ENCODE measurements at places on chromosomes 7 and 10.
A peak's percentile ranks its signal among the peaks of the same experiment; 100 is the strongest.

DNA sequence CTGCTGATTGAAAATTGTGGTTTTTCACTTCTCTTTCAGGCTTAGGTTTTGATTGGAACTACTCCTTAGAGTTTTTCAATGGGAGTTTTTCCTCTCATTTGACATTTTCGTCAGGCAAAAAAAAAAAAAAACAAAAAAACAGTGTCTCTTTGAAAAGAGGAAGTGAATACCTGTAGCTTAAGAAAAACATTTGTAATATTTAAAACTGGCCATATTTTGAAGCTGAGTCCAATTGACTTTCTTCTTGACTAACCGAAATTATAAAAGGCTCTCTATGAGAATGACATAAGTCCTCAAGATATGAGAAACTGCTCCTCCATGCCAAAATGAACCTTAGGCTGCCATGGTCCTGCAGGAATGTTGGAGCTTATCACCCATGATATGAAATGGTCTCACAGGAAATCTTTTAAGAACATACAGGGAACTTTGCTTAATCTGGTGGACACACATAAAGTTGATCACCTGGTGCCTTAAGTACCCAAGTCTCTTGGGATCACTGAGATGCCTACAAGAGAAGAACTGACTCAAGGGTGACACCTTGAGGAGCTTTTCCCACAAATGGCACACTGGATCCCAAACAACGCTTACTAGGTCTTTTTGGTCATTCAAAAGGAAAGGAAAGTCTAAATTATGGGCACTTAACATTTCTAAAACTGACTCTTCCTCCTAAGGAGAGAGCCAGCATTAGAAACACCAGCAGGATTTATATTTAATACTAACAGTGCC lies 263.4 kb downstream of the CDC14C start:
- DNase-seq: peak; percentile 9

- no peak for DNase-seq
Observed at GRCh38 chr7:143393267-143394041, 12.3 kb downstream of the ZYX start.

DNA sequence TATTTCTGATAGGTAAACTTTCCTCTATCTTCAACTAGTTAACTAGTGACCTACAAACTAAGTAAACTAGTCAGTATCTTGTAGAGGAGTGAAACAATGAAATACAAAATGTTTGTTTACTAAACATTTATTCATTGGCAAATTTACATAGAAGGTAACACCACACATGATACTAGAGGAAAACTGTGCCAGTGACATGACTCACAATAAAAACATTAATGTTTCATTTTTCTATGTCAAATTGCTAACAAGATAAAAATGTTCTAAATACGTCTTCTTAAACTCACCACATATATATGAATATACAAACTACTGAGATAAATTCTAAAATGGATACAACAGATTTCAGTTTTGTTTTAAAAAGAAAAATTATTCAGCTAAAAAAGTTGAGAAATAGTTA lies 471.3 kb downstream of the PARD3 start:
- DNase-seq: no peak

GRCh38 chr7:131829947-131830558 lies 273.6 kb upstream of the PODXL start:
- DNase-seq: no peak

DNA sequence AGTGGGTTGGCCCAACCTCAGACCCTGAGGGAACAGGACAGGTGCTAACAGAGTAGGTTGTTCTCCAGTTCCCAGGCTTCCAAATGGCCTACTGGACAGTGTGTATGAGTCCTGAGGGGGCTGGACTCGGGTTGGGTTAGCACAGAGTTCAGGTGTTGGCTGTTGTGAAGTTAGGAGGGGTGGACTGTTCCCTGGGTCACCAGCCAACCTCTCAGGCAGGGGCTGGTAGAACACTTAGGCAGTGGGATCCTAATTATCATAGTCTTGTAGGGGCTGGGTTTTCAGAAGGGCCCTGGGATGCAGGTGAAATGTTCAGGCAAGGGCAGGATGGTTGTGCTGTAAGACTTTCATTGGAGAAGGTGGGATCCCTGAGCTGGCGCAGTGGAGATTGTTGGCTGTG lies 293.0 kb downstream of the ZWINT start:
- no peak for DNase-seq

- no peak for DNase-seq
Observed at GRCh38 chr10:60735244-60735643, 43.0 kb upstream of the CDK1 start.

DNA sequence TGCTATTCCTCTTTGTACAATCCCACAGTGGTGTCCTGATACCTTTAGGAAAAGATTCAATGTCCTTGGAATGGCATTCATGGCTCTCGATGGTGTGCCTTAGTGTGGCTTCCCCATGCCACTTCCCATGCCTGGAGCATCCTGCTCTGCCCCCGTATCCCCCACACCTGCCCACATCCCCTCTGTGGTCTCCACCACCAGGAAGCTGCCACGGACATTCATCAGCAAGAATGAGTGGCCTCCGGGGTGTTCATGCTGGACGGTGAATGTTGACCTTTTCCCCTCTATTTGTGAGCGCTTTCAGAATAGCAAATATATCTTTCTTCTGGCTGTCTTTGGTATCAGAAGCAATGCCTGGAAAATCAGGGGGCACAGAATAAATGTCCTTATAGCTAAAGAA lies 262.0 kb upstream of the NRP1 start:
- no peak for DNase-seq

- no peak for DNase-seq
Observed at GRCh38 chr7:34042406-34042805, 137.1 kb downstream of the BMPER start.

GRCh38 chr10:72292223-72292691 lies 18.5 kb downstream of the DDIT4 start:
- no peak for DNase-seq

- DNase-seq: no peak
Observed at GRCh38 chr7:124893140-124893827, 36.3 kb downstream of the POT1 start.

DNA sequence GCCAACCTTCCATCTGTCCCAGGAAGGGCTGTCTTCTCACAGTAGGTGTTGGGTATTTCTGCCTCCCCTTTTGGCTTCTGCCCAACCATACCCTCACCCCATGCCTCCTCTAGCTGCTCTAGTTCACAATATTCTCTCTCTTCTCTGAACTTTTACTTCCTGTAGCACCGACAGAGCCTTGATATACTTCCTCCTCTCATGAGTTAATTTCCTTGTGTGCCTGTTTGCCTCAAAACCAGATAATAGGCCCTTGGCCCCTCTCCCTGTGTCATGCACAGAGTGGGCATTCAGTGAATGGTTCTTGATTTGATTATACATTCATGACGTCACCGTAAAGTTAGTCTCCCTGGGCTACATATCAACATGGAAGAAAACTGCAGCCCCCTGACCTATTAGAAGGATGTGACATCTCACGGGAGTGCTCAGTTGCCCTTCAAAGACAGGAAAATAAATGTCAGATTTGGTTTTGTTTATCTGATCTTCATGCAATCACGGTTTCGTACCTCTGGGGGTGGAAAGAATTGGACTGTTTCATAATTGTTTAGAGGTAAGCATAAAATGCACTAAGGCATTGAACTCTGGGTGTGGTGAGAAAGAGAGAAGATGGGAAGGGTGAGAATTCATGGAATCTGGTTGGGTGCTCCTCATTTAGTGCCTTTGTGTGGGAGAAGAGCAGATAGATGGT lies 127.7 kb downstream of the ITIH5 start:
- no peak for DNase-seq

GRCh38 chr10:114908896-114909295 lies 29.1 kb upstream of the TRUB1 start:
- no peak for DNase-seq

- DNase-seq: no peak
Observed at GRCh38 chr10:132382231-132382922, 14.6 kb upstream of the PWWP2B start.

DNA sequence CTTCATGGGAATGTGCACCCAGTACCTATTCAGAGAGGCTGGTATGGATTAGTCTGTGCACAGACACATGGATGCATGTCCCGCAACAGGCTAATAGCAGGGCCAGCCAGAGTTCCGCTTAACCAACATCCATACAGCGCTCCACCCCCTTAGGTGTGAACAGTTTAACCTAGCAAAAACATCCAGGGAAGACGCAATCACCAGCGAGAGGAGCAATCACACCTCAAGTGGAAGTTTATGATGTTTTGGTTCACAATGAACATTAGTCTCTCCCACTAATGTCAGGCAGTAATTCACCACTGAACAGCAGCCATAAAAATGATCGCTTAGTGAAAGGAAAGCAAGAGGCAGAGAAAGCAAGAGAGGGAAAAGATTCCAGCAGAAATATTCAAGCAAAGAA lies 91.1 kb downstream of the PLXNA4 start:
- DNase-seq: no peak

GRCh38 chr7:107874605-107875446 lies 16.2 kb upstream of the DLD start:
- DNase-seq: peak; percentile 84
